ENCODE measurements at places on chromosomes 11 and 22.
A peak's percentile ranks its signal among the peaks of the same experiment; 100 is the strongest.

- no peak for DNase-seq
These were observed 656.1 kb downstream of the OPCML start for GRCh38 chr11:132876239-132876638.

- DNase-seq: no peak
These were observed 59.5 kb upstream of the SCUBE2 start for GRCh38 chr11:9150926-9151325.

GRCh38 chr22:28594797-28595462 is 84.7 kb downstream of the TTC28 start:
- peak; percentile 40 for DNase-seq

DNA sequence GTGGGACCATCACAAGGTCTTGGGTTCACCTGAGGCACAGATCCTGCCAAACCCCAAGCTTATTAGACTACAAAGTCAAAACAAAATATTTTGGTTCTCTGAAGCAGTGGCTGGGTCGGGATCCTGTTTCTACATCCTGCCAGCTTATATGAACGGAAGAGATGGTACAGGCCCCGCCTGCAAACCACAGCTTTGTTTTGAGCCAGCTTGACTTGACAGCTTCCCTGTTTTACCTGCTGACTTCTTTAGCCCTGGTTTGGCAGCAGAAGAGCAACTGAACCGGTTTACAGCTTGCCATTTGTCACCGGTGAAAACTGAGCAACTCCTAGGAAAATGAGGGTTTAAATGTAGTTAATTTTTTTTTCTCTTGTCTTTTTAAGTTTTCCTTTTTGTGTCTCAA is 11.4 kb downstream of the PACS1 start:
- peak; percentile 91 for DNase-seq

DNA sequence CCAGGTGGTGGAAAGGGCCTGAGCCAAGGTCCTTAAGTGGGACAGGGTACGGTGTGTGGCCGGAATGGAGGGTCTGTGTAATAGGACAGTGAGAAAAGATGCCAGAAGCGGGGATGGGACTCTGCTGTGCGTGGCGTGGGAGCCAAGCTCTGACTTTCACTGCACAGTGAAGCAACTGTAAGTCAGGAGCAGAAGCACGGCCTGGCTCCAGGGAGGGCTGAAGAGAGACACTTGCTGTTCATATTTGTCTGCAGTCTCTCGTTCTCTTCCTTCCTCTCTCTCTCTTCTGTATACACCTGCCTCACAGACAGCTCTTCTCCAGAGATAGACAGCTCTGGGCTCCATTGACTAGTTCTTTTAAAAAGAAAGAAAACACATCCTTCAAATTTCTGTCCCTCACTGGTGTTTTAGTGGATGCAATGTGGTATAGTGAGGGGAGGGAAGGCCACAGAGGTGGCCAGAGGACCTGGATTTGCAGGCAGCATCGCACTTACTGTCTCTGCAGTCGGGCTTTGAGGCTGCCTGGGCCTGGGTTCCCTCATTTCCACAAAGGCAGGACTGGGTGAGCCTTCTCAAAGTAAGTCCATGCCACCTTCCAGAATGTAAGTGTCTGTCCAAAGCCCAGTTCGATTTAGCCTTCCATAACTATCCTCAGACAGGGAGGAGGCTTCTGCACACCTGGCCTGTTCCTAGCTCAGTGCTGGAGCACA is 2.1 kb downstream of the IL17RA start:
- no peak for DNase-seq

DNA sequence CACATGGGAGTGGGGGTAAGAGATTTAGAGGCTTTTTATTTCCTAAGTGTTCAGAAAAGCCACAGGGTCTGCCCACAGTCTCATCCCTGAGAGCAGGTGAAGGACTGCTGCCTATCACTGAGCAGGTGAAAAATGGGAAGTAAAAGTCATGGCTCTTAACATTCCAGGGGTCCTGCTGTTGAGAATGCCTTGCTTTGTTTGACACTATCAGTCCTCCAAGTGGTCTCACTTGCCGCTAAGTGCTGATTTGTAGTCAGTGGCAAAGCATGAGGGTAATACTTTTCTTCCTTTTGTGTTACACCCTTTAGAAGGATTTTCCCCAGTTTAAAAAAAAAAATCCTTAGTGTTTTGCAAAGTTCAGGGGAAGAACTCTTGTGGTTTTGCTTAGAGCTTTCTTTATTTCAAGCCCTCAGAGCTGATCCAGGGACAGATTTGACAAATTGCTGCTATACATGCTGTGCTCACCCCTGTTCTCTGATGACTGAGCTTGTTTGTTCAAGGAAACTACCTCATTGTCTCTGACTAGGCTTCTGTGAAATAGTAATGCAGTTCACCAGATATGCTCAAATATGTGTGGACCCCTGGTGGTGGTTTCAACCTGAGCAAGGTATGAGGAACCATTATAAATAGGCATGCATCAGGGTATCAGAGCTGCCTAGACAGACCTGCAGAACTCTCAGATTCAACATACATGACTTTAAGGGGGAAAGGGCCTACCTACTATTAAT is 141.0 kb downstream of the ARHGAP42 start:
- DNase-seq: no peak

DNA sequence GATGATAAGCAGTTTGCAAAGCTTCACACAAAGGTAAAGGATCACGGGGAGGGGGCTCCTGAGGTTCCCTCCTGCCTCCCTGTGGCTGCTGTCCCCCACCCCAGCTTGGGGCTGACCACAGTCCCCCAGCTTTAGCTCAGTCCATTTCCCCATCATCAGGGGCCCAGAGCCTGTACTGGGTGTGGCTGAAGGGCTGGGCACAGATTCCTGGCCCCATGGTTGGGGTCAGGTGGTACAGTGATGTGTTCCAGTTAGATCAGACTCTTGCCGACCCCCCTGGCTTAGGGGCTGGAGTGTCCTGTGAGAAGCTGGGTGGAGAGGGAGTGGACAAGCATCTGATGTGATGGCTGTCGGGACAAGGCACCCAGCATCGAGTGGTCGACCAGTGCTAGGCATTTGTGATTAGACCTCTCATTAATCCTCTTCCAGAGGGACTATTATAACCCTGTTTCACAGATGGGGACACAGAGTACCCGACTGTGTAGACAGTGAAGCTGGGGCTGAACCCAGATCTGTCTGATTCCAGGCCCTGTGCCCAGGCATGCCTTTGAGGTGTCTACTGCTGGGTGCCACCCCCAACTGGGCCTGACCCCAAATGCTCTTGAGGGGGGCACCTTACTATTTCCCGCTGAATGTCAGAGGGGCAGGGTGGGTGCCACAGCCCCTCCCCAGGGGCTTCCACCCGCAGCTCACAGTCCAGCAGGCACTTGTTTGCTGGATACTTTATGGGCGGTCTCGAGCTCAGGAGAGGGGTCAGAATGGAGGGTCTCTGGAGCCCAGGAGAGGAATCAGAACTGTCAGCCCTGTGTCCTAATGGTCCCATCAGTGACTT is 4.3 kb downstream of the SHANK3 start:
- no peak for DNase-seq

- no peak for DNase-seq
These were observed 38.5 kb upstream of the RIC3 start for GRCh38 chr11:8207080-8208000.

GRCh38 chr11:721741-722345 is 15.8 kb downstream of the EPS8L2 start:
- DNase-seq: no peak

- DNase-seq: no peak
These were observed 16.8 kb downstream of the RCN1 start for GRCh38 chr11:32107647-32108046.

DNA sequence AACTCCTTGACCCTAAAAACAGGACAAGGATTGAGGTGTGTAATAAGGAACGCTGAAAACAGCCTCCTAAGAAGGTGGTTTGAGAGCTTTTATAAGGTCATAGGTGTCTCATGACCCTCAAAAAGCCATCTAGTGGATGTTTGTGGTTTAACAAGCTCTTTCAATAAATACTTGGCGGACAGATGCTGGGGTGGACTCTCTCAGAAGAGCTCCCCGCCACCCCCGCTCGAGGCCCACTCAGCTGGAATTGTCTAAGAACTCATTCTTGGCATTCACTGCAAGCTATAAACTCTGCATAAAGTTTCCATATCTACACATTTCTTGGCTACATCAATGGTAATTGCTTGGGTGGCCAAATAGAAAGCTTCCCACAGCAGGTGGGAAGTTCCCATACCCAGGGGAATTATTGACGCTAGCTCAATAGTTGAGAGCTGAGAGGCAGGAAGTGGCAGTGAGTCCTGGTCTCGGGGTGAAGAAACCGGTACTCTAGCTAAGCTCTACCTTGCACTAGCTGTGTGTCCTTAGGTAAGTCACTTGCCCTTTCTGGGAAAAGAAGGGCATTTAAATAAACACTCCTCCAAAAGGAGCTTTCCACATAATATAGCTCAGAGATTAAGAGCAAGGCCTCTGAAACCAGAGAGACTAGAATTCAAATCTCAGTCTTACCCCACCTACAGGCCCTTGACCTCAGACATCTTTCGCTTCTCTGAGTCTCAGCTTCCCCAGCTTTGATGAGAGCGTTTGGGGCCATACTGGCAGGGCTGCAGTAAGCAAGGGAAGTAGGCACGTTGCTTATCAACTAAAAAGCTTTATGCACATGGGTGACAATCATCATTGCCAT is 6.4 kb downstream of the MS4A15 start:
- DNase-seq: peak; percentile 52

DNA sequence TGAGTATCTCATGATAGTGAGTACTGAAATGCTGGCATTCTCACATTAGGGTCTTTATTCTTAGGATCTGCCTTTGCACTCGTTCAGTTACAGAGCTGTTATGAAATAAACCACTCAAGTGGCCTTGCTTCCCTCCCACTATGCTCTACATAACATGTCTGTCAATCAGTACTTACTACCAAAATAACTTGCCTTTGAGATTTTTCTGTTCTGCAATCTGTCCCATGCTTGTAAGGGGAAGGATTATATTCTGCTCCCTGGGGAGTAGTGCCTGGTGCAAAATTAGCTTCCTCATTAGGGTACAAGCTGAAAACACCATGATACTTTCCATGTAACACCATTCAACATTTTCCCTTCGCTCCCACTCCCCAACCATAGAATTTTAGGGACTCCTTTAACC is 1.9 kb upstream of the GRAP2 start:
- peak; percentile 12 for DNase-seq

DNA sequence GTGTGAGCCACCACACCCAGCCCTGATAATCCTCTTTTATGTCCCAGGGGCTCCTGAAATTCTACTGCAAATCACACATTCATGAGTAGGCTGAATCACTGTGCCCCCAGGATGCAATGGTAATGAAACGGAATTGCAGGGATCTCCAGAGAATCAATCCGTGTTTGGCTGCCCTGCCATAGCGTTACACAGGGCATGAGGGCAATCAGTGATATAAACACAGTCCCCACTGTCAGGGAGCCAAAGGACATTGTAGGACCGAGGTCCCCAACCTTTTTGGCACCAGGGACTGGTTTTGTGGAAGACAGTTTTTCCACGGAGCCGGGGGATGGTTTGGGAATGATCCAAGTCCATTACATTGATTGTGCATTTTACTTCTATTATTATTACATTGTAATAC is 9.0 kb upstream of the PLA2G6 start:
- DNase-seq: no peak

DNA sequence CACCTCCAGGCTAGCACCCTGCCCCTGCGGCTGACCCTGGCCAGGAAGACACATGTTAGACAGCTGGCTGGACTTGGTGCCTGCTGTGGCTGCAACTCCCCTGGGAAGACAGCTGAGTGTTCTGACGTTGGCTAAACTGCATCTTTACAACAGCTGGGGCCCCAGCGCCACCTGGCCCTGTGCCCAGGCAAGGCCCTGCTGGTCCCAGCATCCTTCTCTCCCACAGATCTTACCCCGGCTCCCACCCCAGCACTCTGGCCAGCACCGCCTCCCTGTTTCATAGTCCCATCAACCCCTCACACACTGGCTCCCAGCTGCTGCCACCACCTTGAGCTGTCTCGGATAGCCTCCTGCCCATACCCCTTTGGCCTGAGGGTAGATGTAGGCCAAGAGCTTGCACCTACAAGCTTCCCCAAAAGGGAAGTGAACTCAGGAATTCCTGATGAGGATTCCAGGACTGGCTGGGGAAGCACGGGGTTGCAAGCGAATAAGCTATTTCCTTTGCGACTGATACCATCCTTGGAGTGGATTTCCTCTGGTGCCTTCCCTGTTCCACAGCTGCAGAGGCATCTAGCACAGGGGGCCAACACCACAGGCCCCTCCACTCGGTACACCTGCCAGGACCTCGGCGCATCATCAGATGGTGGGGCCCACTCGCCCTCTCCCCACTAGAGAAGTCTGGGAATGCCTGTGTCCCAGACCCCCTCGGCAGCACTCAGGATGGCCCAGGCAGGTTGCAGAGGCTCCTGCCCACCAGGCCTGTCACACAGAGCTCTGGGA is 28.5 kb downstream of the RSPH14 start:
- no peak for DNase-seq

DNA sequence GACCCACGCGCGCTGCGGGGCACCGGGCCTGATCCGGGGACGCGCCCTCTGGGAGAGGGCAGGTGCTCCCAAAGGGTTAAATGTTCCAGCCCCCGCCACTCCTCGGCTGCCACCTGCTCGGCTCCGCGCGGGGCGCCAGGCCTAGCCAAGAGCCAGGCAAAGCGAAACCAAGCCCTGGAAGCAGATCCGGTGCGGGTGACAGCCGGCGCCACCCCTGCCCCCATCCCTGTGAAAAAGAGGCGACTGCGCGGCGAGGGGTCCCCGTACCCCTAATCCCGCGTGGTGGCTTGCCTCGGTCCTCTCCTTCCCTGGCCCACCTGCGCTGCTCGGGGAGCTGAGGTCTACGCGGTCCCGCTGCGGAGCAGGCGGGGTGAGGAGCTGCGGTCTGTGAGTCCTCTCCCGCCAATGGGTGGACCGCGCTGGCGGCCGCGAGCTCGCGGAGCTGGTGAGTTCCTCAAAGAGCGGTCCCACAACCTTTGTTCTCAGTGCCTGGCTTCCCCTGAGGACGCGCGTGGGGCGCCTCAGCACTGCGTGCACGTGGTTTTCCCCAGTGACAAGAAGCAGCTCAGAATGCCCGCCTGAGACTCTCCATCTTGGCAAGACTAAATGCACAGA is at the start of gene ME3:
Gene ME3 (minus strand): TSS at position 610 of the 615 bp plus-strand sequence.
- peak; percentile 83 for DNase-seq

DNA sequence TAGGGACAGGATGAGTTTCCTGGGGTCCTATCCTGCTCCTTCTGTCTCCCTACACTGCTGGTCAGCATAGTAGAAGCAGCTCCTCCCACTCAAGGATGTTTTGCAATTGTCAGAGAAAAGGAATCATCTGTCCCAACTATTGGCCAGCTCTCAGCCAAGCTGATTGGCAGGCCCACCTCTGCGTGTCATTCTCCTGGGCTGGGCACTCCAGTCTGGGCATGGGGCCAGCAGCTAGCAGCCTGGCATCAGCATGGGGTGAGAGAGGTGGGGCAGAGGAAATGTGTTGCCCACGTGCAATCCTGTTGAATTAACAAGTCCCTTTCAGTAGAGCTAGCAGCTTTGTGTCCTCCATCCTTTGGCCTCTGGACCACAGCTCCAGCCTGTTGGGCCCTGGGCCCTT is 14.1 kb downstream of the ANKK1 start:
- DNase-seq: no peak
